ENCODE measurements at places on chromosomes 4 and X. TPM values are rescaled to one million over a fixed set of nuclear protein-coding genes. Genes with fewer than 3 reads are reported as not detected.

- DNase-seq = no peak
These were observed 182.8 kb downstream of the PDGFC start for GRCh38 chr4:156788782-156789181.

- DNase-seq = no peak
These were observed 332.3 kb downstream of the ADGRL3 start for GRCh38 chr4:61532336-61533000.

DNA sequence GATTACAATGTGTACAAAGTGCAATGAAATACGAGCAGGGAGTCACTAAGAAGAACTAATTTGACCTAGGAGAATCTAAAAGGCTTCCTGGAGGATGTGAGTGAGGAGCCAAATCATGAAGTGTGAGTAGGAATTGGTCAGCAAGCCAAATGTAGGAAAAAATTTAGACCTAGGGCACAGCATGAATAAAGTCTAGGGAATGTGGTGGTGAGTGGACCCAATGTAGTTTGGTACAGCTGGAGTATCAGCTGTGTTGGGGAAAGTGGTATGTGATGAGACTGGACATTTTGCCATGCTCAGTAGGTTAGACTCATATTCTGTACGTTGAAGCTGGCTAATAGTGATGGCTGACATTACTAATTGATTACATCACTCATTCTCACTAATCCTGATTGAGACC is 191.0 kb downstream of the AFF2 start:
- DNase-seq = no peak

Gene CXXC4
- total RNA-seq = 3.9 TPM

DNA sequence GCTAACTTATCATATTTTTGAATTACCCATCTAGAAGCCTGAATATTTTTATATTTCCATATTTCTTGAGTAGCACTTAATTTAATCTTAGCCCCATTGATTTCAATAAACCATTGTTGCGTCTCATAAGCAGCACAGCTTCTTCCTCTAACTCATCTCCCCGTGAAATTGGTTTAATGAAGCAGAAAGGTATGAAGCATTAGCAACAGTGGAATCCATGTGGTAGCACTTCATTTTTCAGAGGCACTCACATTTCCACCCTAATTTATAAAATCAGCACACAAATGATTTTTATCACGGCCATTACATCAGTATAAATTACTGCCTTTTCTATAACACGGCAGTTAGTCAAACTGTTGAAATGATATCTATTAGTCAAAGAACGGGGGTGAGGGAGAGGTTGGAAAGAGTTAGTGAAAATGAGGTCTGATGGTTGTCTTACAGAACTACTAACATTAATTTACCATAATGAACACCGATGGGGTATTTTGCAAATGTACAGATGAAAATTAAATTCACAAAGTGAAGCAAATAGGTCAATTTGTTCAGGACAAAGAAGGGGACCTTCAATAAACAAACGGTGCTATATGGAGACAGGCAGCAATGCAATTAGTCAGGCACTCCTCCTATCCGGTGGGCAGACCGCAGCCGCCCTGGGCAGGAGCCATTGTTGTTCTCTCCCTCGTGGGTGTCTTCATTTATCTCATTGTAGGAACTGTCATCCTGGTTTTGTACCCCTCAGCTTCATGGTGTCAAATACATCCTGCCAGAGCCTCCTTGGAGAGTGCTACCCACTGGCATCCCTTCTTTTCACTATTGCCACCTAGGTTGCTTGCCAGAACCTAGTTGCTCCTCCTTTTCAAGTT is 205.7 kb downstream of the SOX3 start:
- DNase-seq = no peak

GRCh38 chr4:143254491-143255226 is 69.9 kb downstream of the USP38 start:
- no peak for DNase-seq

Gene EPHA5
- total RNA-seq = 2.4 TPM

DNA sequence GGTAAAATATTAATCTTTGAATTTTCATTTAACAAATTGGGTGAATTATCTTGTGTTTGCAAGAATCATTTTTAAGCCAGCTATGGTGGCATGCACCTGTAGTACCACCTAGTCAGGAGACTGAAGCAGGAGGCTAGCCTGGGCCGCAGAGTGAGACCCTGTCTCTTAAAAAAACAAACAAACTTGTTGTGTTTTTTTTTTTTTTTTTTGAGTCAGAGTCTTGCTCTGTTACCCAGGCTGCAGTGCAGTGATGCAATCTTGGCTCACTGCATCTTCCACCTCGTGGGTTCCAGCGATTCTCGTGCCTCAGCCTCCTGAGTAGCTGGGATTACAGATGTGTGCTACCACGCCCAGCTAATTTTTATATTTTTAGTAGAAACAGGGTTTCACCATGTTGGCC is 2.2 kb downstream of the TXLNG start:
- DNase-seq = no peak

- no peak for DNase-seq
These were observed 114.8 kb upstream of the ATP6AP2 start for GRCh38 chrX:40465735-40466551.

- DNase-seq = no peak
These were observed 106.6 kb downstream of the SHROOM4 start for GRCh38 chrX:50707405-50707804.

DNA sequence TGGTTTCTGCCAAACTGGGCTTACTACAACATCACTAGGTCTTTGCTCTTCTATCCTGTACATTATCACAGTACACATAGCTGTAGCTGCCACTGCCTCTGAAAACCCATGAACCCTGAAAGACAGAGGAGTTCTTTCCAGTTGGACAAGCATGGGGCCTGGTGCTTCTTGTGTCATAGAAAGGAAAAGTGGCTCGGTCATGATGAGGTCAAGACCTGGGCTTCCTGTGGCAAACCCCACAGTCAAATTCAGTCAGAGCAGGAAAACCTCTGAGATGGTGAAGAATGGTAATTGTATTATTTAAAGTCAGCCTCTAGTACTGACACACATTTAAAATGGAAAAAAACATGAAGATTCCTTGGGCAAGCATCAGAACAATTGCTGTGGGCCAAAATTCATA is 133.3 kb upstream of the PRPS2 start:
- DNase-seq = no peak

- DNase-seq = no peak
These were observed 141.8 kb downstream of the RASL11B start for GRCh38 chr4:53003959-53004358.

GRCh38 chr4:170259631-170260153 is 169.9 kb upstream of the AADAT start:
- DNase-seq = peak; percentile 86

GRCh38 chr4:27861381-27861787 is 1000.7 kb downstream of the STIM2 start:
- no peak for DNase-seq

DNA sequence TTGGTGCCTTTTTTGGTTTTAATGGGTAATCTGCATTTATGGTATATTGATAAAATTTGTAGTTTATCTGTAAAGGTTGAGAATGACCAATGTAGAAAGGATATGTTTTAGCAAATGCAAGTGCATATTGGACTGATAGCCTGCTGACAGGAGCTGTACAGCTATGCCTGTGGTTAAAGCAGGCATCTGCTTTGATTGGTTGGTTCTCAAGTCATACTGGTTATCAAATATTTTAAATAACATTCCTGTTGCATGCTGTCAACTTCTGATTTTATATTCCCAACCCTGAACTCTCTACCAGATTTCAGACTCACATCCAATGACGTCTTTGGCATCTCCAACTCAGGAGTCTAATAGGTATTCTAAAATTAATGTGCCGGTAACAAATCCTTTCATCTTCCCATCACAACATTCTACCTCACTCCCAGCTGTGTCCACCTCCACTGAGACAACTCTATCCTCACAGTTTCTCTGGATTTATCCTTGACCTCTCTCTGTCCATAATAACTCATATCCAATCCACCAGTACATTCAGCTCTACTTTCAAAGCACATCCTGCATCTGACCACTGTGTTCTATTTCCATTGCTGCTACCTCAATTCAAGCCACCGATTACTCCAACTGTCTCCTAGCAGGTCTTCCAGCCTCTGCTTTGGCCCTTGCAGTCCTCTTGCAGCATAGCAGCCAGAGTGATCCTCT is 125.7 kb downstream of the CAMK2D start:
- no peak for DNase-seq

DNA sequence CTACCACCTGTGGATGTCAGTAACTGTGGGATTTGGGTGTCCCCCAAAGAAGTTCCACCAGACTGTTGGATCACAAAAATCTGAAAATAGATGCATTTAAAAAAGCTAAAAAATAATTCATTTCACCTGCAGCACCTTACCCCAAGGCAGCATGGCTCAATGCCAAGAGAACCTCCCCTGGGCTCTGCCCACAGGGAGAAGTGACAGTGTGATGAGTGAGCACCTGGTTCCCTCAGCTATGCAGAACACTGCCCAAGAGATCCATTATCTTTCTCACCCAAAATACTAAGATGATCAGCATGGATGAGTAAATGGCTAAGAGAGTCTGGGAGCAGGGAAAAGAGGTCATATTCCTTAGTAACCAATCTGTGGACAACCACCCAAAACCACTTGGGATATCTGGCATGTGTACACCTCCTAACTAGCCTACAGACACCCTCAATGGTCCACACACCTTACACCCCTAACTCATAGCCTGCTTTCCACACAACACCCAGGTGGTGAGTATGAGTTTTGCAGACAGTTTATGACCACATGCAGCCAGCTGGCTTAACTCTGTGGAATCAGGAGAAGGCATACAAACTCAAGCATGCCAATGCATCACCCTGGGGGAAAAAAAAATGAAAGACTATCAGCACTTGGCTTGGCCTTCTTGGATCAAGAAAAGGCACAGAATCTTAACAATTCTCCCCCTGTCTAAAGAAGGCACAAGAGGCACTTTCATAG is 416.5 kb upstream of the SMIM31 start:
- no peak for DNase-seq

Gene DNAAF6
- not detected for total RNA-seq

DNA sequence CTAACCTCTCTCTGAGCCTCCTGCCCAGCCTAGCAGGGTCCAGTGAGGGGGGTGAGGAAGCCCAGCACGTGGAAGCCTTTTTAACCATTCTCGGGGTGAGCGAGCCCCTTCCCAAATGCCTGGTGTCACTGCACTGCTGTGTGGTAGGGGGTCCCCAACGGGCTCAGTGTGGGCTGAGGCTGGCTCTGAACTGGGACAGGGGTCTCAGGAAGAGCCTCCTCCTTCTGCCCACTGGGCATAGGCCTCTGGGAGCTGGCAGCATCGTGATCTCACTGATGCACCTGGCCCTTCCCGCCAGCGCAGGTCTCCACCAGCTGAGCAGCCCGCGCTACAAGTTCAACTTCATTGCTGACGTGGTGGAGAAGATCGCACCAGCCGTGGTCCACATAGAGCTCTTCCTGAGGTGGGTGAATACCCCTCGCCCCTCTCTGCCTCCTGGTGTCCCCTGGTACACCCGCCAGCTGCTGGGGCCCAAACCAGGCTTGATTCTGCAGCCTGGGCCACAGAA is 12.6 kb downstream of the HTRA3 start:
- DNase-seq = no peak

- DNase-seq = no peak
These were observed 57.1 kb downstream of the PDLIM5 start for GRCh38 chr4:94508806-94509205.

DNA sequence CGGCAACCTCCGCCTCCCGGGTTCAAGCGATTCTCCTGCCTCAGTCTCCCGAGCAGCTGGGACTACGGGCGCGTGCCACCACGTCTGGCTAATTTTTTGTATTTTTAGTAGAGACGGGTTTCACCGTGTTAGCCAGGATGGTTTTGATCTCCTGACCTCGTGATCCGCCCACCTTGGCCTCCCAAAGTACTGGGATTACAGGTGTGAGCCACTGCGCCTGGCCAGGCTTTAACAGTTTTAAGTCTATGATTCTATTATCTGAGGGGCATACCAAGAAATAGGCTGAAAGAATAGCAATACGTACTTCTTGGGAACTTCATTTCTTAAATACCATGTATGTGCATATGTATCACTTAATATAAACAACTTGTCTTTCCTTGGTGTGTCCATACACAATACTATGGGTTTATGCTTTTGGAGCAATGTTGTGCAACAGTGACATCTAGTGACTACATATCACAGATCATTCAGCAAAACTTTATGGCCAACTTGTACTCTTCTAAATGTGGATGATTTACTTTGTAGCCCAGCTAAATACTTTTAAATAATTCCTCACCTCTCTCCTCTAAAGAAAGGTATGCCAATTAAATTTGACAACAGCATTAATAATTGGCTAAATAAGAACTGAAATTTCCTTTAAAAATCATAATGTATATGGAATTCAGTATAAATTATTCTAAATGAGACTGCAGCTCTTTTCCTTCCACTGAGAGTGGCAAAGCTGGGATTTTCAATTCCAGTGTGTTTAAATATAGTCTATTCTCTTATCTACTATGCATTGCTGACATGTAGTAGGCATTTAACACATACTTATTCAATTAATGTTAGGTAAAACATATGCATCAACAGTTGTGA is 10.4 kb downstream of the SLC9B1 start:
- no peak for DNase-seq

GRCh38 chr4:2417226-2417764 is 1.1 kb downstream of the ZFYVE28 start:
- peak; percentile 68 for DNase-seq

GRCh38 chrX:109856974-109857373 is 123.9 kb upstream of the ACSL4 start:
- no peak for DNase-seq

Gene CXCL13
- total RNA-seq = not detected

Gene PHEX
- total RNA-seq = 1.6 TPM

Gene CTAG1A
- not detected for total RNA-seq

Gene SHISA3
- 0.24 TPM for total RNA-seq

DNA sequence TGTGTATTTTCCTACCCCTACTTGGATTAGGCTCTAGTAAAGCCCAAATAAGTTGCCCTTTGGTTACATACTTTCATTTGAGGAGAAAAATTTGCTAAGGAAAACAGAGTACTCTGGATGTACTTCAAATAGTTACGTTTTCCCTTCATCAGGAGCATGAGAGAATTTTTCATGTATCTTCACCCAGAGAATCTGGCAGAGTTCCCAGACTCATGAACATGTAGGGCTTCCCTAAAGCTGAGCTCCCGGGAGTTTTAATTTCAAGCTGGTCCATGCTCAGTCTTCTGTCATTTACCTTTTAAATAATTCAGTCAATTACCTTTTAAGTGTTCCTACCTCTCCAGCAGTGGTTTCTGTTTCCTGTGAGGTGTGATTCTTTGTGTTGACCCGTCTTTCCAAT is 367.5 kb upstream of the GRID2 start:
- DNase-seq = no peak

Gene FHDC1
- total RNA-seq = 23.1 TPM
